ENCODE measurements at places on chromosomes 6 and 20. TPM values are rescaled to one million over a fixed set of nuclear protein-coding genes. Genes with fewer than 3 reads are reported as not detected.

Gene DEFB132
- not detected for total RNA-seq

Gene SOX18
- 0.58 TPM for total RNA-seq

Gene MMP24
- total RNA-seq = 0.93 TPM

Gene TSPO2
- total RNA-seq = not detected

Gene SSTR4
- total RNA-seq = not detected

Gene GABRR2
- not detected for total RNA-seq

Gene PI3
- not detected for total RNA-seq

Gene ADGB
- total RNA-seq = not detected
